ENCODE measurements at places on chromosomes 5 and 9.

DNA sequence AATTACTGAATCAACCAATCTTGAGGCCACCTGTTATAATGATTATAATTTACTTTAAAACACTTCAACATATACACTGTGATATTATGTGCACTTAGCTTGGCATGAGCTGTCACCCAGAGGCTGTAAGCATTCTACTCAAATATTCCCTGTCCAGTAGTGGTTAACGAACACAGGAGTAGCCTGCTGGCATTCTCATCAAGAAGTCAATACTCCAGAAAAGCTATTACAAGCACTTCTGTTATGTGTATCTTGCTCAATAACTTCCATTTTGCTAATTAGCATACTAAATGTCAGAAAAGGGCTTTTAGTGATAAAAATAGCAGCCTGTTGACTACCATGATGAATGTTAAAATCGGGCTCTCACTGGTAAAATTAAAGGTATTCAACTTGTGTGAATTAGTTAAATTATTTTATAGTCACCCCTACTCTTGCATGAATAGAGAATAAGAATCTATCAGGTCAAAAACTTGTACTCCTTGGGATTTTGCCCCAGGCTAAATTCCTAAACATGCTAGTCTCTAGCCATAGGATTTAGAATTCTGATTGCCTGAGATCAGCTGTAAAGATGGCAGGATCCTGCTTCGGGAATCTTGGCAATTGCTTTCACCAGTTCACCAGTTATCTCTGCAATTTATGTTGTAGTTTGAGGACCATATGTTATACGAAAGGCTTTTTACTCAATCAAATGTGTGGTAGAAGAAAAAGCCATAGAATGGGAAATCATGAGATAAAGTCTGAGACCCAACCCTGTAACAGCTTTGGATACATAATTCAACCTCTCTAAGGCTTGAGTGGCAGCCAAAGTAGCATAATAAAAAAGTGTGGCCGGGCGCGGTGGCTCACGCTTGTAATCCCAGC lies 43.4 kb upstream of the PAM start:
- DNase-seq = no peak

DNA sequence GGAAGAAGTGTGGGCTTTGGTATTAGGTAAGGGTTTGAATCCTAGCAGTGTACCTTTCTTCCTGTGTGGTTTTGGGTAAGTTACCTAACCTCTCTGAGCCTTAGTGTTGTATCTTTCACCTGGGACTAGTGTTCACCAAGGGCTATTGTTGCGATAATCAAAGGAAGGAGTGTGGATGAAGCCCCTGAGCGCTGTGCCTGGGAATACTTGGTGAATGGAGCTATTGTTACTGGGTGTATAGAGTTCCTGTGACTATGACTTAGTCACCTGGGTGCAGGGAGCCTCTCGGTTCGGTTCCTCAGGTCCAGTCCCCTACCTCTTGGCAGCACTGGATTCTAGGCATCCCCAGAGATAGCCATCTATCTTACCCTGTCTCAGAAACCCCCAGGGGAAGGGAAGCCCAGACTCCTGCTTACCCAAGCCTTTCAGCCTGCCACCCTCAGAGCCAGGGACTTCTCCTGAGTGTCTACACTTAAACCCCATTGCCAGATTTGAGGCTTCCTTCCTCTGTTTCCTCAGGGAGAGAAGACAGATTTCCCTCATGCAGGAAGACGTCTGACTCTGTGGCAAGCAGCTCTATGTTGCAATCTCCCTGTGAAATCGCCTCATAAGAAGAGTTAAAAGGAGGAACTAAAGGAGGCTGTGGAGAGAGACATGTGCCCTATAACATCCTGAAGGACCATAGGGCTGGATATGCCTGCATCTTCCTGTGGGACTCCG lies 181.0 kb upstream of the PITX1 start:
- no peak for DNase-seq

GRCh38 chr5:59684388-59685190 lies 208.9 kb downstream of the PDE4D start:
- DNase-seq = no peak

- peak; percentile 45 for DNase-seq
Measured at GRCh38 chr9:6557883-6558616, 87.5 kb downstream of the GLDC start.

DNA sequence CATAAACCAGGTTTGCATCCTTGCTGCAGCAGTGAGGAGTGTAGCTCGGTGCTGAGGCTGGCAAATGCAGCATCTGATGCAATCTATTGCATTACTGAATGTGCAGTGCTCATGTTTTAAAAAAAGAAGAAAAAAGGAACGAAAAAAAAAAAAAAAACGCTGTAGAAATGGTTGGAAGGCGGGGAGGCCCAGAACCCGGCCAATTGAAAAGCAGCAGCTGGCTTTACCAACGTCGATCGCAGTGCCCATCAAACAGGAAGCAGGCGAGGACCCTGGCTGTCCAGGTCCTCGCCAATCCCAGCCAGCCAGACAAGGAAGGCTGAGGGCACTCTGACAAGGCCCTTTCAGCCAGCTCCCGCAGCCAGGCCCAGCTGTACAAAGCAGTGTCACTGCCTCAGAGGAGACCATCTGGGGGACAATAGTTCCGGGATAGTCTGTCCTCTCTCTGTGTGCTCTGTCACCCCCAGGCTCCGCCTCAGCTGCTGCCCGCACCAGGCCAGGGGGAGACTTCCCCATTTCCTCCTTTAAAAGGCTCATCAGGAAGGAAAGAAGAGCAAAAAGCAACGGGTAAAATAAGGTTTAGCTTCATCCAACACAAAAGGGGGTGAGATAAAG lies 21.8 kb upstream of the CPEB4 start:
- no peak for DNase-seq

- no peak for DNase-seq
Measured at GRCh38 chr5:132277971-132278853, 16.0 kb upstream of the SLC22A4 start.

DNA sequence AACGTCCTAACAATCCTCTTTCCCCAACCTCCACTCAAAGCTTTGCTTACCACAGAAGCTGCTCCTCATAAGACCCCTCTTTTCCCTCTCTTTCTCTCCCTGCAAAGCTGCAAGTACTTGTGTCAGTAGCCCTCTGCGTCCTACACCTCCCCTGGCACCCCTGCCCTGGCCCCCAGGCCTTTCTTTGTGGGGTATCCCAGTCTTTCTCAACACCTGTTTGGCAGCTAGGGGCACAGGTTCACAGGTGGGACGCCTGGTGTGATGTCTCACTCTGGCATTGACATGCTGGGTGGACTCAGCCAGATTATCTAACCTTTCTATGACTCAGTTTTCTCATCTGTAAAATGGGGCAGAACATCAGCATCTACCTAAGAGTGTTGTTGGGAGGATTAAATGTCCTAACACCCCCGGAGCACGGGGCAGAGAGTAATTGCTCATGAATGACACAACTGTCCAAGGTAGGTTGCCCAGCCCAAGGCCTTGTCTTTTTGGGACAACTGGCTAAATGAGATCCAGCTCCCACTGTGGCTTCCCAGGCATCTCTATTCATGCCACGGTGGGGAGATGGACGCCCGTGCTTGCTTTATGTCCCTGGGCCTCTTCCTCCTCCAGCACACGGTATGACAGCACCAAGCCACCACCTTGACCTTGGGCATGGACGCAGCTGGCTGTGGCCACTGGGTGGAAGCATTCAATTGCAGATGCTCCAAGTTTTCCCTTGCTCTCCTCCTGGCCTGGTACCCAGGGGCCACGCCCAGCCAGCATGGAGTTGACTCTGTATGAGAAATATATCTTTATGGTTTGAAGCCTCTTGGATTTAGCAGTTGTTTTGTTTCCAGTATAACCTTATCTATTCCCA lies 190.4 kb downstream of the RGS3 start:
- DNase-seq = no peak

DNA sequence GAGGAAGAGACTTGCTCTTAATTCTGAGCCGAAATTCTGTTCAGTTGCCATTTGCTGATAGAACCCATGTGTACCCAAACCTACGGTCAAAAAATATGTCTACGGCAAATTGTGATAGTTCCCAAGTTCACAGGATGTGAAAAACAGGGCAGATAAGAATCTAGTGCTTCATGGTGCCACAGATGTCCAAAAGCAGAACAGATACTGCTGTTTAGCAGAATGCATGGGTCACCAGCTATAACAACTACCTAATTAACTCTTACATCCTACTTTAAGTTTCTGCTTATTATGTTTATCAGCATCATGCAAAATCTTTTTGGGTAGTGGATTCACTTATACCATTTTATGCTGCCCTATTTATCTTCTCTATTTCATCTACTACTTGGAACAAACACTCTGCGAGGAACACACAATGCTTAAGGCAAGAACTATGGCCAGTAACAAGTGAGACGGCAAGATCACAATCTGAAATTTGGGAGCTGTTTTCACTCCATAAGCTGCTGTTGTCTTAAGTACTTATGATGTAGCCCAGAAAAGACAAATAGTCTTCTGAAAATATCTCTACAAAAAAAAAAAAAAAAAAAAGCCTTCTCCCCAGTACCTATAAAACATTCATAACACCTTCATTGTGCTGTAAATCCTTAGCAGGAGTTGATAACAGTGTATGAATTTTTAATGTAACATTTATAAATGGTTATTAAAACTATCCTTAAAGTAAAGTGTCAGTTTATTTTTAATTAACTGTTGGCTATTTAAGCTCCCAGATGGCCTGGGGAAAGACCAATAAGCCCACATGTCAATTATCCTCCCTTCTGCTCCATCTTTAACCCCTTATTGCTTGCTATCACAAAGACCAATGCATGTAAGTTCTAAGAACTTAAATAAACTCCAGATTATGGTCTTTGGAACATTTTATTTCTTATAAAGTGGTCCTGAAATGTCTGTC lies 232.3 kb downstream of the TLR4 start:
- peak; percentile 83 for DNase-seq

DNA sequence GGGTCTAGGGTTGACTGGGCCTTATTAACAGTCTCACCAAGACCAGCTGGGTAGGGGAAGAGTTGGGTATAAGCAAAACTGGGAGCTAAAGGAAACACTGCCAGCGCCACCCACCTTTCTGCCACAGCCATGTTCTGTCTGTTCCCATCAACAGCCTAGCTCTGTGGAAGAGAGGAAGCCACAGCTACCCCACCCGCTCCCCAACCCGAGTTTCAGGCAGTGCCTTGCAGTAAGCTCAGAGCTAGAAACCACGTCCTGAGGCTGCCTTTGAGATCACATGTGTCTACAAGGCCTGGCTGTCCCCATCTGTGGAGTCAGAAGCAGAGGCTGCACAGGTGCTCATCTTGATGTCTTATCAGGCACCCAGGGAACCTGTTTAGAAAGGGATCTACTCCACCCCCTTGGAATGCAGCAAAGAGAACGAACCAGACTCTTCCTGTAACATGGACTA lies 15.3 kb downstream of the HNRNPH1 start:
- no peak for DNase-seq

GRCh38 chr5:133164759-133165158 lies 112.9 kb downstream of the HSPA4 start:
- no peak for DNase-seq

DNA sequence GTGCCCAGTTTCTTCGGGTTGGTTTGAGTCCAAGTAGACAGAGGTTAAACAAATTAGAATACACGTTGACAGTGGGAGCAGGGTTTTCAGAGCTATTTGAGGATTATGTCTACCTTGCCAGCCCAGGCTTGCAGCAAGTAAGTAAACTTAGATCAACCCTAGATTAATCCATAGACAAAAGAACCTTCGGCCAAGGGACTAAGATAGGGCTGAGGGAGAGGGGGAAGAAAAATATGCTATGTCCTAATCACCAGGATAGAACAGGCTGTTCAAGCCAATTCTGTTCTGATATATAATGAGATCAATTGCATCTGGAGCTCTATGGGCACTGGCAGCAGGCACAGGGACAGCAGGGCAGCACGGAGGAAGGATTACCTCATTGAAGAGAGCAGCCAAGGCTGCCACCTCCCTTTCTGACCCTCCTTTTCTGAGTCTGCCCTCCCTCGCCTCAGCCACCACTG lies 377.7 kb downstream of the PIK3R1 start:
- DNase-seq = peak; percentile 29

- DNase-seq = no peak
Measured at GRCh38 chr9:114929201-114929600, 1.2 kb downstream of the TNFSF8 start.

DNA sequence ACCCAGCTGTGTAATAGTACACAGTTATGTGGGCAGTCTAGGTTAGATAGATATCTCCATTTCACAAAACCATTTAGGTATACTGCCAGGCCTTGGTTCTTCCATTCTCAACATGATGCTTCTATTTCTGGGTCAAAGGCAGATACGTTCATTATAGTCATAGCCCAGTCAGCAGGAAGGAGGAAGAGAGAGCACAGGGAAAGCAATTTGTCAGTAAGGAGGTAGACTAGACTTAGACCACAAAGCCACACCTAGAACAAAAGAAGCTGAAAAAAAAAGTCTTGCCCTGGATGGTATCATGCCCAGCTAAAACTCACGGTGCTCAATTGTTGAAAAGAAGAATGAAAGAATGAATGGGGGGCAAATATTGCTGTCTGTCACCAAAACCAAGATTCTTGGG lies 7.6 kb downstream of the INVS start:
- DNase-seq = no peak

- DNase-seq = no peak
Measured at GRCh38 chr5:140311011-140311467, 8.1 kb upstream of the PFDN1 start.

DNA sequence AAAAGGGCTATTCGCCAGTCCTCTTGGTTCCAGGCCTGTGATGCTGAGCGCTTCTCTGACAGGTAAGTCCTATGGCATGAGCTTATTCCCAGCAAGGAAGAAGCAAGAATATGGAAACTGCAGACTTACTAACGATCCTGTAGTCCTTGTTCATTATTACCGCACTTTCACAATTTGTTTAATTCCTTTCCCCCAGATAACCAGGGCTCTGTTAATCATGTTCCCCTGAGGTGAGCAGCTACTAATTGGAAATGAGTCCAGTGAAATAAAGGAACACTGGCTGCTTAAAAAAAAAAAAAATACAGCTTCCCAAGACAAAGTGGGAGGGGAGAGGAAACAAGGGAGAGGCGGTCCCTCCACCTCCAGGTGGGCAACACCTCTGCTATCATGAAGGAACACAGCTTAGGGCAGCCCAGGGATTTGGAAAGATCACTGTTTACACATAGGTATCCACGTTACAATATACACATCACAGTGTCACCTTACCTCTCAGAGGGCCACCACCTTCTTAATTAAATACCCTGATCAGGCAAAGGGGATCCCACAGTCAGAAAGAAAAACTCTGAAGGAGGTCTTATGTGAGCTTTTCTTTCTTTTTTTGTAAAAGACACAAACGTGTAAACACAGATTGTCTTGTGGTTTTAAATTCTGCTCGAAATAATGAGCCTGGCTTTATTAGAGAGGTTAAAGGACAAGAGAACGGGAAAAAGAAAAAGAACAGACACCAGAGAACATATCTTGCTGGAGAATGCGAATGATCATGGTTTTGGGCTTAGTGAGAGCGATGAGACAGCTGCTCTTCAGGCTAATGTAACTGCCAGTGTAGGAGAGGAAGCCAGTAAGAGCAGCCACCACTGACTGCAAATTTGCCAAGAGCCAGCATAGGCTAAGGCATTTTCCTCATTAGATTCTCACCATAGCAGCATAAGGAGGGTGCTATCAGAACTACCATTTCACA lies 258.6 kb downstream of the CRB2 start:
- DNase-seq = no peak

GRCh38 chr5:141757402-141757801 lies 75.4 kb upstream of the ARAP3 start:
- DNase-seq = no peak

- DNase-seq = peak; percentile 32
Measured at GRCh38 chr5:132369474-132370180, at the start of gene SLC22A5. TSS of gene SLC22A5 (plus strand) at chr5:132369710. CDS start at chr5:132369973, 263 bp downstream.

GRCh38 chr9:128138001-128138400 lies 10.5 kb upstream of the PTGES2 start:
- DNase-seq = no peak

- DNase-seq = no peak
Measured at GRCh38 chr5:142197098-142197497, 88.5 kb downstream of the NDFIP1 start.

All from NCI-H524 treated with DMSO at 0.1 percent for 48 hours (cell line).